ENCODE measurements at places on chromosomes 4 and X.

DNA sequence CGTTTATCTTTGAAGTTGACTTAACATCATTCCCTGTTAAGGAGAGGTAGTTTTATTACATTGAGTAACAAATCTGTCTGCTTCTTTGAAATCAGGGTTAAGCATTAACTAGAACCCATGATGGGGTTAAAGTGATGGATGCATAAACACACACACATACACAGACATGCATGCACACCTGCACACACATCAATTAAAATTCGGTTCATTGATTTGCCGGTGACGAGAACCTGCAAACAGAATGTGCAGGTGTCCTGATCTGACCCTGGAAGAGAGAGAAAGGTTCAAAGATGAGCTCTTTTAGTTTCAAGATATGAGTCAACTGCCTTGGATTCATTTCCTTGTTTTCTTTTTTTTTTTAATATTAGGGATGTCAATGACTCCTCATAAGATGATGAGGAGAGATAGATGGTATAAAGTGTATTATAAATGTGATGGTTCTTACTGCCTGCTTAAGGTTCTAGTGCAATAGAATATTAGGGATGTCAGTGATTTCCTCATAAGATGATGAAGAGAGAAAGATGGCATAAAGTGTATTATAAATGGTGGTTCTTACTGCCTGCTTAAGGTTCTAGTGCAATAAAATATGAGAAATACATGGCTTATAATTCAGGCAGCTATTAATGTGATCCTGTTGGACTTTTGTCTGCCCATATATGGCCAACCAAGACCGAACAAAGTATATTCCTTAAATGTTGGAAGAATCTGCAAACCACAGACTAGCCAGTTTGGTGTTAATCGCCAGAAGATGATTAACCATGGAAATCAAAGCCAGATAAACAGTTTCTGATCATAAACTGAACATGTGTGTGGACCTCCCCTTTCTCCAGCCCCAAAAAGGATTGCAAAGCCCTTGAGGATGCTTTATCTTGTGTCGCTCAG lies 14.1 kb upstream of the CD99 start:
- peak; percentile 35 for DNase-seq

DNA sequence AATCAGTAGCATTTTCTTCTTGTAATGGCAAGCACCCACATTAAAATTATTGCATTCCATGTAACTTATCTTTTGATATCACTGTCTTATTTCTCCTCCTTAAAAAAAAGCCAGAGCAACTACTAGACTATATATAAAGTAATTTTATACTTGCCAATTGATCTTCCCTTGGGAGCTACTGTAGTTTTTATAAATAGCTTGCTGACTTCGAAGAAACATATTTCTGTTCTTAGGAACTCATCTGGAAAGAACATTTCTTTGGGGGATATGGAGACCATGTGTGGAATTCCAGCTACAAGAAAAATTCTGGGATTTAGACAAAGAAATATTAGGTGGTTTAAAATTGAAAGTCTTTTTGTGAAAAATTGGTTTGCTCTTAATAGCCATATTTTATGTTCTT lies 94.9 kb downstream of the BMPR1B start:
- DNase-seq = no peak

DNA sequence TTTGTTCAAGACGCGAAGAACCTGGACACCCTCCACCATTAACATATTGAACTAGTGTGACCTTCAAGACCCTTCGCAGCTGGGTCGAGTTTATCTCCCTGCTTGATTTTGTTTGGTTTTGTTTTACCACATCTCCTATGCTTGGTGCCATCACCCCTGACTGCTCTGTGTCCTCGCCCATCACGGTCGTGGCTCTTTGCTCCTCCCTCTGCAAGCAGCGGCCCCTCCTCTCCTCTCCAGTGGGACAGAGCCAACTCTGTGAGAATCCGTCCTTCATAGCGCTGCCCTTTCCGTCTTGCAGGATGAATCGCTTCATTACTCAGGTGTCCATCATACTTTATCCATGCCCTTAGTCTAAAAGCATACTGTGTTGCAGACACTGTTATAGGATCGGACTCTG lies 9.1 kb upstream of the FAM149A start:
- no peak for DNase-seq

- no peak for DNase-seq
Measured at GRCh38 chrX:123188081-123188480, 4.0 kb downstream of the GRIA3 start.

DNA sequence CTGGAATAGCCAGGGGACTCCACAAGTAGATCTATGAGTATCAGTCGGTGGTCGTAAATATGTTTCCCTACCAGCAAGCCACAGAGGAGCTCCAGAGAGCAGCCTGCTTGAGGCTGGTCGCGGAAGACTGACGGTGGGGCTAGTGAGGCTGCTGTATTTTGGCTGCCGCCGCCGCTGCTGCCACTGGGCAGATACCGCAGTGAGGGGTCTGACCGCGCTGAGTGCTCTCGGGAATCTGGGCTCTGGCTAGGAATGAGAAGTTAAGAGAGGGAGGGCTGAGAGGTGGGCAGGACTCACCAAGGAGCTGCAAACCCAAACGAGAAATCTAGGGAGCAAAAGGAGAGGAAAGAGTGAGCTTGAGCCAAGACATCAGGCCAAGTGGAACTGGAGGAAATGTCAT lies at the start of gene EXOC1L:
Gene EXOC1L, plus strand, starts transcription at position 157 of the 400 bp plus-strand sequence. Its CDS starts 237 bp downstream, at position 394.
- DNase-seq = no peak

GRCh38 chr4:156294577-156294976 lies 340.9 kb upstream of the CTSO start:
- DNase-seq = peak; percentile 73

GRCh38 chr4:105822061-105822460 lies 73.2 kb upstream of the NPNT start:
- DNase-seq = no peak

- no peak for DNase-seq
Measured at GRCh38 chr4:119139822-119140252, 4.2 kb downstream of the MYOZ2 start.

- no peak for DNase-seq
Measured at GRCh38 chr4:84916227-84916626, 50.3 kb downstream of the WDFY3 start.

DNA sequence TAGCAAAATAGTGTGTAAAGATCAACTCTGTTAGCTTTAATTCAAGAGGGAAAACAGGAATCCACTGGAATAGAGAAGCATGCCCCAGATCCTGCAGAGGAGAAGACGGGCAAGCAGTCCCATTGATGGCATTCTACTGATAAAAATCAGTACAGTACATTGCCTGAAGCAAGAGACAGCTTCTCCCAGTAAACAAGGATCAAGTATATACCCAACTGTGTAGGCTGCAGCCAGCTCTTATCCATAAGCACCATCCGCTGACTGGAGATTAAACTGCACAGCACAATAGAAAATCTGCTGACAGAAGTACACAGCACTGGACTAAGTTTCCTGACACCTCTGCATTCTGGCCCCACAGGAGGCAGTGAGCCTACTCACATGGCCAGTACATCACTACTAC lies 110.1 kb downstream of the COX18 start:
- no peak for DNase-seq

DNA sequence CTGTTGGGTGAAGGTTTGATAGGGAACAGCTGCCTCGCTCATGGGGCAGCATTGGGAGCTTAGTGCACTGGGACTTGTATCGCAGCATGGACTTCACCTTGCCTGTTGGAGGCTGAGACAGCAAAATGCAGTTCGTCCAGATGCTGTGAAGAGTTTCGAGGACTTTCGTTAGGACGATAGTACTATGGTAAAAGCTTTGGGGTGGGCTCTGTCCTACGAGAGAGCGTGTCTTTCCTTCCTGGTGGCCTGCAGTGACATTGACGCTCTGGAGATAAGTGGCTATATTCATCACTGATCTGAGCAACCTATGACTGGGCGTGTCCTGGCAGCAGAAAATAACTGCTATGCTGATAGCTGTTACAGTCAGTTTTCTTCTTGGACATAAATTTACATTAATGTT lies 44.8 kb downstream of the ARHGAP10 start:
- no peak for DNase-seq

GRCh38 chr4:128155874-128156456 lies 94.9 kb downstream of the LARP1B start:
- DNase-seq = no peak

GRCh38 chr4:56655209-56655626 lies 25.9 kb downstream of the HOPX start:
- DNase-seq = no peak

GRCh38 chrX:6313356-6313755 lies 84.7 kb upstream of the NLGN4X start:
- DNase-seq = no peak

DNA sequence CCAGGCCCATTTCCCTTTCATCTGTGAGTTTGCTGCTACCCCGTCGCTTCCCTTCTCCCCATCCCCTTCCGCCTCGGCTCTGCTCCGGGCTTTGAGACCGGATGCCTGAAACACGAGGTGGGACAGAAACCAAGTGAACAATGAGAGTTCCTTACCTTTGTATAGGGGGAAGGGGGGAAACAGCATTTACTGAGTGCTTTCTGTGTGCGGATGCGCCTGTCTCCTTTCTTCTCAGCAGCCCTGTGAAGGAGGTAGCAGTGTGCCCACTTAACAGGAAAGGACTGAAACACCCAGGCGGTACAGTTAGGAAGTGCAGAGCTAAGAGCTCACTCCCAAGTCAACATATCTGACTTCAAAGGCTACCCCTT lies 43.2 kb upstream of the TMSB15B start:
- DNase-seq = no peak

- DNase-seq = peak; percentile 76
Measured at GRCh38 chr4:156298230-156298629, 344.6 kb upstream of the CTSO start.

DNA sequence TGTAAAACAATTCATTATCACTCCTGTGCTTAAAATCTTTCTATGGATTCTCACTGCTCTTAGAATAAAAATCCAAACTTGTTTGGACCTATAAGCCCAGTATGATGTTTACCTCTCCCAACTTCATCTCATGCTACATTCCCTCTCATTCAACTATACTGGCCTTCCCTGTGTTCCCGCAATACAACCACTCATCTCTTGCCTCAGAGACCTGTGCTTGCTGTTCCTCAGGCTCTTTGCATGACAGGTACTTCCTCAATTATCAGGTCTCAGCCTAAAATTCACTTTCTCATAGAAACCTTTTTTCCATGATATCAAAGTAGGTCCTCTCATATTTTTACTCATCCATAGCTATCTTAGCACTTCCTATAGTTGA lies 71.7 kb downstream of the ENOX2 start:
- DNase-seq = no peak

- DNase-seq = no peak
Measured at GRCh38 chrX:44017676-44018075, 44.5 kb upstream of the NDP start.

- DNase-seq = no peak
Measured at GRCh38 chr4:151948351-151949016, 187.7 kb upstream of the GATB start.

GRCh38 chrX:15888062-15888461 lies 33.4 kb upstream of the AP1S2 start:
- no peak for DNase-seq

DNA sequence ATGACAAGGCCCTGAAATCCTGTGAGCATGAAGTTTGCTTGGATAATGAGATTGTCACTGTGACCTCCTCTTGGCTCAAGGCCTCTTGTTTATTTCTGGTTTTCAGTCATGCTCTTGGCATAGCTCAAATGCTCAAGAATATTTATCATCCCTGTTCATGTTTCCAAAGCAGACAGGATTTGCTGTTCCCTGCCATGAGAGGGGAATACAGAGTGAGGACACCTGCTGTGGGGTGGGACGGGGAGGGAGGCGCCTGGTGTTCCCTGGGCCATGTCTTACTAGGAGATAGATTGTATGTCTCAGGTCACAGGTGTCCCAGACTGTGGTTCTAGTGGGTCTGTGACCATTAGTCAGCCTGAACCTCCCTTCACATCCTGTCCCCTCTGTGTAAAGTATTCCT lies 34.9 kb upstream of the SH3RF1 start:
- no peak for DNase-seq

DNA sequence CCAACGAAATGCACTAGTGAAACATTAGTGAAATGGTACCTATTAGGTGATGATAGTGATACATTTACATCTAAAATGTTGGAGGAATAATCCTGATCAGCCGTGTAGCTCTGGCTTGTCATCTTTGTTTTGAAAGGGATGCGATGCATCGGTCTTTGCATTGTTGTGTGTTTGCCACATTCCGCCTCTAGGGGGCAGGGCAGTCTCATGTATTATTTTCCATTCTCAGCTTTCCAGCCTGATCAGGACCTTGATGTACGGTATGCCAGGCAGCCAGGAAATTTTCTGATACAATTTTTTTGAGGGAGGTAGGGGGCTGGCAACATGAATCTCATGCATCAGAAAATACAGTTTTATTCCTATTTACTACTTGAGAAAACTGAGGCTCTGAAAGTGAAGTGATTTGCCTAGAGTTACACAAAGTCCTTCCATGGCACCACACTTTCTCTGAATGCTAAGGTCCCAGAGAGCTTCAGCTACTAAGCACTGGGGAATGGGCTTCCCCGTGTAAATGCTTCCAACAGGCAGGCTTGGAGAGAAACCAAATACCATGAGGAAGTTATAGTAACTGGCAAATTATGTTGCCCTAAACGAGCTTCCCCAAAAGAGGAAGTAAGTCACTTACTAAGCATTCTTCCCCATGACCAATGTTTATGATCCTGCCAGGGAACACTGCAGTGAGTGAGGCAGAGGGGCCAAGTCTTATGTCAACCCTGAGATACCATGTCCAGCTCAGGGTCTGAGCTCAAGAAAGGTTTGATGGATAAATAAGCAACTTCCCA lies 31.8 kb upstream of the IQSEC2 start:
- peak; percentile 9 for DNase-seq

DNA sequence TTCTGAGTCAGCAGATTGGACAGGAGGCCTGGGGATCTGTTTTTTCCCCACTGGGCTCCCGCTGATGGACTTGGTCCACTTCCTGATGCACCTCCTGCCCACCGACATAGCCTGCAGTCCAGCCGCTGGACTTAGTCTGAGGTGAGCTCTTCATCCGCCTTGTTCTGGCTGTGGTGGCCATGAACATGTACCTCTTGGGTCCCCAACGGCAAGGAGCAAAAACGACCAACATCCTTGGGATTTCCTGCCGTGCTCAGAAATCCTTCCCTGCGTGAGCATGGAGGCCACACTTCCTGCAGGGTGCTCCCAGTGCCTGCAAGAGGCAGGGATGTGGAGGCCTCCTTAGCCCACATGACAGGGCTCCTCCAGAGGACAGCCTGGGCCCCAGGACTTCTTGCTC lies 76.8 kb downstream of the CRMP1 start:
- no peak for DNase-seq

- peak; percentile 21 for DNase-seq
Measured at GRCh38 chr4:171846232-171846631, 33.0 kb downstream of the GALNTL6 start.

- DNase-seq = no peak
Measured at GRCh38 chr4:127732623-127733328, 2.6 kb downstream of the SLC25A31 start.

GRCh38 chrX:101078716-101079598 lies at the start of gene TMEM35A:
Gene TMEM35A (plus strand): TSS chrX:101078879. CDS start chrX:101079003, 124 bp downstream.
- DNase-seq = no peak

GRCh38 chr4:145730026-145730425 lies 50.1 kb downstream of the C4orf51 start:
- no peak for DNase-seq

GRCh38 chr4:24897639-24898038 lies 15.2 kb downstream of the CCDC149 start:
- no peak for DNase-seq

- peak; percentile 56 for DNase-seq
Measured at GRCh38 chr4:80266253-80266901, at the start of gene FGF5. Gene FGF5 (plus strand): TSS chr4:80266664. CDS start chr4:80266825, 161 bp downstream.

- no peak for DNase-seq
Measured at GRCh38 chr4:150150629-150151062, 72.4 kb downstream of the DCLK2 start.
